ENCODE measurements at places on chromosomes 13 and 19.

GRCh38 chr19:18541258-18541991 lies 1.9 kb downstream of the FKBP8 start:
- no peaks in the 10 kb centered on the region for H3K27me3 ChIP-seq
- no peak overlapping the region for H3K4me3 ChIP-seq
- H3K36me3 ChIP-seq = peaks cover 33% of the 10 kb centered on the region
- DNase-seq = no peak
- peaks cover 17% of the 10 kb centered on the region for H3K4me1 ChIP-seq

- H3K27me3 ChIP-seq = peaks cover 4% of the 10 kb centered on the region
- no peak overlapping the region for H3K4me3 ChIP-seq
- no peaks in the 10 kb centered on the region for H3K4me1 ChIP-seq
These were observed 364.2 kb downstream of the IRS2 start for GRCh38 chr13:109422161-109422560.

- no peak overlapping the region for H3K27ac ChIP-seq
- DNase-seq = no peak
- H3K4me3 ChIP-seq = no peak overlapping the region
These were observed 633.2 kb downstream of the LIG4 start for GRCh38 chr13:107582171-107582570.

GRCh38 chr13:106121173-106121754 lies 414.2 kb downstream of the EFNB2 start:
- DNase-seq = no peak
- H3K27me3 ChIP-seq = no peaks in the 10 kb centered on the region
- H3K4me3 ChIP-seq = no peak overlapping the region
- no peaks in the 10 kb centered on the region for H3K4me1 ChIP-seq
- H3K36me3 ChIP-seq = no peaks in the 10 kb centered on the region
- H3K27ac ChIP-seq = no peak overlapping the region

- DNase-seq = no peak
- peaks cover 85% of the 10 kb centered on the region for H3K4me1 ChIP-seq
- no peaks in the 10 kb centered on the region for H3K36me3 ChIP-seq
- H3K27ac ChIP-seq = peak overlapping the region; percentile 92
- H3K27me3 ChIP-seq = no peaks in the 10 kb centered on the region
- H3K4me3 ChIP-seq = peak overlapping the region; percentile 57
These were observed 226.5 kb downstream of the FOXO1 start for GRCh38 chr13:40439928-40440327.

DNA sequence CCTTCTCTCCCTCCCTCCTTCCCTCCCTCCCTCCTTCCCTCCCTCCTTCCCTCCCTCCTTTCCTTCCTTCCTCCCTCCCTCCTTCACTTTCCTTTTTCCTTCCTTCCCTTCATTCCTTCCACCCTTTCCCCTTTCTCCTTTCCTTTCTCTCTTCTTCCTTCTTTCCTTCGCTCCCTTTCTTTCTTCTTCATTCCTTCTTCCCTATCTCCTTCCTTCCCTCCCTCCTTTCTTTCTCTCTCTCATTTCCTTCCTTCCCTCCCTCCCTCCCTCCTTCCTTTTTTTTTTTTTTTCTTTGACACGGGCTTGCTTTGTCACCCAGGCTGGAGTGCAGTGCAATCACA lies 105.5 kb downstream of the IER2 start:
- peaks cover 37% of the 10 kb centered on the region for H3K27me3 ChIP-seq
- peaks cover 19% of the 10 kb centered on the region for H3K4me1 ChIP-seq
- no peak for DNase-seq
- H3K4me3 ChIP-seq = no peak overlapping the region

DNA sequence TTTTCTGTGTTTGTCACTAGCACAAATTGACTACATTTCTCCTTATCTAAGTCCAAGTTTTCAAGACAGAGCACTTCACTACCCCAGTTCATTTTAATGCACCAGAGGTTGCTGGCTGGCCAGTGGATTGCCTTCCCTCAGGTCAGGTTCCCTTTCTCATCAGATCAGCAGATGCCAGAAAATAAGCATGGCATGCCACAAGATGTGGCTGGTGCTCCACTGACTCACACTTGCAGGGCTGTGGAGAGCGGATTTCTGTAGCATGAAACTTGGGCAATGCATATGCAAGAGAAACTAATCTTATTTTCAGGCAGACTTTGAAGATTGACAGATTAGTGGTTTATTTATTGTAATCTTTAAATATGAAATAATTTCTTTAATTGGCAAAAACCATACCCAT lies 79.5 kb downstream of the RUBCNL start:
- H3K27ac ChIP-seq = no peak overlapping the region
- no peak for DNase-seq
- no peaks in the 10 kb centered on the region for H3K27me3 ChIP-seq
- H3K4me3 ChIP-seq = no peak overlapping the region

DNA sequence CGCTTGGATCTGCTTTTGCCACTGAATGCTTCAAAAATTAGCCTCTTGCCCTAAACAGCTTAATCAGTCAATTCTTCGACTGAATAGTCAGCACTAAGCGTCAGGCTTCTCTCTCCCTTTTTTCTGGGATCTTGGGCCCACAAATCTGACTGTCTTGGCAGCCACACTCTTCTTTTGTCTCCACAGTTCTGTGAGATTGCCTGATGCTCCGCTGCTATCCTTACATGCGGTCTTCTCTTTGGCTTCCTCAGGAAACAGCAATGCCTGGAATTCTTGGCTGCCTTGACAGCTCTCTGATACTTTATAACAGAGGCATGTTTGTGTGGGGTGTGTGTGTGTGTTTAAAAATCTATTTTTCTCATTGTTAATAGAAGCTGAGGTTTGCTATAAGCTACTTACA lies 32.6 kb downstream of the ERCC5 start:
- no peaks in the 10 kb centered on the region for H3K4me1 ChIP-seq
- H3K27me3 ChIP-seq = no peaks in the 10 kb centered on the region
- no peak for DNase-seq
- peaks cover 37% of the 10 kb centered on the region for H3K36me3 ChIP-seq
- no peak overlapping the region for H3K4me3 ChIP-seq
- no peak overlapping the region for H3K27ac ChIP-seq

DNA sequence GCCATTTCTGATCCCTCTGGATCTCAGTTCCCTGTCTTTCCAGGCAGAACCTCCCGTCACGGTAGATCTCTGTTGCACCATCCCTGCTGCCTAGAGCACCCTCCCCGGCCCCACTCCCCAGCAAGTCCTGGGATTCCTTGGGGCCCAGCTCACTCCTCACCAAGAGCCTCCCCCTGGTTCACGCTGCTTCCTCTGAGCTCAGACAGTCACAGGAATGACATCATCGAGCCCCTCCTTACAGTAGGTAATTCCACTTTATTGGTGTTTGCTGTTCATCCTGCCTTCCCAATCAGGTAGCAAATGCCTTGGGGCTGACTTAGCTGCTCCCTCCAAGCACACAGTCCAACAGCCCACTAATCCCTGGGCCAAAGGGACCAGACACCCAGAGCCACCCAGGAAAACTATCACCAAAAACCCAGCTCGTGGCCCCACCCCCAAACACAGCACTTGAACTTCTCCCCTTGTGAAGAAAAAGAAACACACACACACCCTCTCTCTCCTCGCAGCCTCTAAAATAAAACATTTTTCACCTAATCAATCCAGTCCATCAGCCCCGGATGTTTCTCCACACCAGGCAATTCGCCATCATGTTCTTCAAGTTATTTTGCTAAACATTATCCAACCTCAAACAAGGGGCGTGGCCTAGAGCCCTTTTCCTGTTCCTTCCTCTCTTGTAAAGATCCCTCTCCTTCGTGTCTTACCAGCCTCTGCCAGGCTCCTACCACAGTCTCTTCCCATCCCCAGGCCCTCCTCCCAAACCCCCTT lies 2.5 kb downstream of the NAPA start:
- H3K4me3 ChIP-seq = peak overlapping the region; percentile 97
- H3K27ac ChIP-seq = peak overlapping the region; percentile 99
- peaks cover 80% of the 10 kb centered on the region for H3K4me1 ChIP-seq
- H3K36me3 ChIP-seq = peaks cover 43% of the 10 kb centered on the region

Measured in stimulated activated naive B cell treated with anti-CD40 and anti-IgM and Interleukin-4, amounts not matched to agents 10 μg/mL and 1 μg/mL and 100 μg/mL, for 72 hours (primary cell).